NCI-H1694 treated with DMSO at 0.1 percent for 48 hours (cell line): ENCODE measurements at places on chromosomes 11 and 22.
A peak's percentile ranks its signal among the peaks of the same experiment; 100 is the strongest.

GRCh38 chr11:70470127-70470526, 71.8 kb downstream of the CTTN start:
- no peak for DNase-seq

DNA sequence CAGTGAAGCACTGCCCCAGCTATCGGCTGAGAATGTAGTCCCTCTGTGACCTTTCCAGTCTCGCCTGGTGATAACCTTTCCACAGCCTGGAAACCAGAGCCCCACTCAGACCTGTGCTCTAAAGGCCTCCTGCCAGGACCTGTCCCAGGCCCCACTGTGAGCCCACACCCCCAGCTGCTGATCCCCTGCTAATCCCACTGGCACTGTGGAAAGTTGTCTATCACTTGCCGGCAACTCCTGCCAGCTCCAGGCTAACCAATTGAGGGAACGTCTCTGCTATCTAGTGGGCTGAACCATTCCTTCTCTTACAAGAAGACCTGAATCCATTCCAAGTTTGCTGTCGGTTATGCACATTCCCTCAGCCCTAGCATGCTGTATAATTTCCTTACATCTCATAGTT, 328.2 kb downstream of the FAM181B start:
- no peak for DNase-seq

DNA sequence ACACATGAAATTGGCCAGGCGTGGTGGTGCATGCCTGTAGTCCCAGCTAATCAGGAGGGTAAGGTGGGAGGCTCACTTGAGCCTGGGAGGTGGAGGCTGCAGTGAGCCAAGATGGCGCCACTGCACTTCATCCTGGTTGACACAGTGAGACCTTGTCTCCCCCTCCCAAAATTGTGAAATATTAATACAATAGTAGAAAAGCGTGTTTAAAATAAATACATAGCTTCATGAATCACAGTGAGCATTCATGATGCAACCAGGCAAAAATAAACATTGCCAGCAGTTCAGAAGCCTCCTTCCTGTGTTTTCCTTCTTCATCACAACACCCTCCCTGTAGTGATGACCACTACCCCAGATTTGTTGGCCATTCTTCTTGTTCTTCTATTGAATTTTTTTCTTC, 4.3 kb upstream of the TEAD1 start:
- DNase-seq, result no peak

- no peak for DNase-seq
Measured at GRCh38 chr11:32267679-32268187, 167.6 kb downstream of the WT1 start.

DNA sequence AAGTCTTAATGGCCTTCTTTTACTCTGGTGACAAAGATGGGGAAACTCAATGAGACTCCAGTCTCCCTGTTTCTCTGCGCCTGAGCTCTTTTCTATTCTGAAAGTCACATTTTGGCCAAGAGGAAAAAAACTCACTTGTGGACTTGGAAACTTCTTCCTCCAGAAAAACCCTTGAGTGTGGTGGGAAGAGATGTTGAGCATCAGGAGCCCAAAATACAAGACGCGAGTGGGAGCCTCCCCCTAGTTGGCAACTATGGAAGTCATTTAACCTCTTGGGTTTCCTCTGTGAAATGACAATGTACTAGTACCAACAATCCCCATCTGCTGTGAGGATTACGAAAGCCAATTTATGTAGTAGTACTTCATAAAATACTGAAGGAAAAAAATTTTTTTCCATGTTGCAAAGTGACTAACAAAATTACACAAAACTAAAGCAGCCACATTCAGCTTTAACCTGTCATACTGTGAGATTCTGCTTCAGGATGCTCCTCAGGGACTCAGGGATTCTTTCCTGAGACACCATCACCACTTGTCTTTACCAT, 524 bp upstream of the SLC25A17 start:
- peak; percentile 55 for DNase-seq

DNA sequence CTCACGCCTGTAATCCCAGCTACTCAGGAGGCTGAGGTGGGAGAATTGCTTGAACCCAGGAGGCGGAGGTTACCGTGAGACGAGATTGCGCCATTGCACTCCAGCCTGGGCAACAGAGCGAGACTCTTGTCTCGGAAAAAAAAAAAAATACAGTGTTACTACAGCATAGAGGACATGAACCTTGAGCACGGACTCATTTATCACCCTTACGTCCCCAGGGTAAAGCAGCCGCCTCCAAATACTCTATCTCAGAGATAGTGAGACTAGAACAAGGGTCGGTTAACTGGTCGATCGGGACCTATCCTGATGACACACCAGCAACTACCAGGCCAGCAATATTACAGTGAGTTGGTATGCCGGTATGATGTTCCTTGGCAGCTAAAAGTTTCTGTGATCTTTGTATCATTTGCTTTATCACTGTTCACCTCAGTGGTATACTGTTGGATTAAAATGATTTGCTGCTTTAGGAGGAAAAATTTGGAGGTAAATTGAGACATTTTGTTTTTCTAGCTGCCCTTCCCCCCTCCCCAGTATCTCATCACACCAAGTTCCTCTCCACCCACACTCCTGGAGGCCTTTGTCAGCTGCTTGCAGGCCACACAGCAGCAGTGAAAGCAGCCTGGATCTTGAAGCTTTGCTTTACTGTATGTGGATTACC, 7.0 kb upstream of the SIDT2 start:
- no peak for DNase-seq

DNA sequence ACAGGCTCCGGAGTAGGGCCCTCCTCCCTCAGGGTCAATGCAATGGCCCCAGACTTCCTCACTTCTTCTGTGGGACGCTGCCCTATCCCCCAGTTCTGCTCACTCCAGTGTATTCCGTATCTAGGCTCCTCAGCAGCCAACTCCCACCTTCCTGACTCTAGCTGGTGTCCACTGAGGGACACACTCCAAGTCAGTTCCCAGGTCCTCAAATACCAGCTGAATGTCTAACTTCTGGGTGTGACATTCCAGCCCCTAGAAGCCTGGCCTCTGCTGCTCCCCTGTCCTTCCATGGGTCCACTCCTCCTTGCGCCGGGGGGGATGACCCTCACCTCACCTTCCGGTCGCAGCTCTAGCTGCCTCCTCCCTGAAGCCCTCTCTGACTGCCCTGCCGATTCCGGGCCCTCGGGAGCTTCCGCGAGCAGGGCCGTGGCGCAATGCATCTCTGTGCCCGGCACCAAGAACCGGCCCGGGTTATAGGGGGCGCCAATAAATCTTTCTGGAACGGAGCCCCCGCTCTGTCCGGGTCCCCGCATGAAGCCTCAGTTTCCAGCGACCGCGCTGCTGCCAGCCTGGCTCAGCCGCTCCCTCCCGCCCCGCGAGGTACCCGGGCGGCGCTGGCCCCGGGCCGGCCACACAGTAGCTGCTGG, 15.4 kb downstream of the BAD start:
- no peak for DNase-seq

DNA sequence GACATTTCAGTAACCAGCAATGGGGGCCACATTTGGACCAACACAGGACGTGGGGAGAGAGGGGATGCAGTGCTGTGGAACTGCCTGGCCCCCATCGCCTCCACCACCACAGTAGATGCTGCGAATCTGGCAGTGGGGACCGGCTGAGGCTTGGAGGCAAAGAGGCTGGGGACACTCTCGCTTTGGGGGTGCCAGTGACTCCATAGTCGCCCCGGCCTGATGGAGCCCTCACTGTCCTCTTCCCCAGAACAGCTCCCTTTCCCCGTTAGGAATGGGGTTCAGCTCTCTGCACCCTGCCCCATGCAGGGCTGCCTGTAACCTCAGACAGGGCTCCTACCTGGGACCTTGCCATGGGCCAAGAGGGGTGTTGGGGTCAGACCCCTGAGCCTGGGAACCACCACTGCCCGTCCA, 1.8 kb upstream of the MUC2 start:
- DNase-seq, result no peak

DNA sequence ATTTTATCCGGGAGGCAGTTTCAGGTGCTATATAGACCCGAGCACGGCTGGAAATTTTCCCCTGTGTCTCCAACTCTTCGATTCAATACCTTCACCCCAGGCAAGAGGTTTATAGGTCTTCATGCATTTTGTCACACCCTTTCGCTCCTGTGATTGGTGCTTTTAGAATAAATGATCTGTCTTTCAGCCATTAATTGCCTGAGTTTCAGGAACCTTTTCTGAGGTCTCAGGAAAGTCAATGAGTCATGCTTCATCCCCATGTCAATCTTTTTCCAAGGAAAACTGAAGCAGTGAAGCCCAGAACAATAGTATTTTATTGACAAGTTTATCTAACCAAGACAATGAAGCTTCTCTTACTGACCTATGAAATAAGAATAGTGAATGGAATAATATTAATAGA, 29.9 kb downstream of the FAM181B start:
- DNase-seq, result no peak

GRCh38 chr11:29319210-29319609, 697.6 kb downstream of the KCNA4 start:
- DNase-seq, result no peak

GRCh38 chr11:82978422-82979099, 77.0 kb downstream of the DDIAS start:
- DNase-seq, result no peak

- no peak for DNase-seq
Measured at GRCh38 chr22:25955323-25955722, 213.3 kb downstream of the MYO18B start.

- no peak for DNase-seq
Measured at GRCh38 chr11:110317516-110317932, 21.1 kb upstream of the RDX start.

- DNase-seq, result no peak
Measured at GRCh38 chr11:121035780-121036179, 11.9 kb downstream of the TBCEL start.

GRCh38 chr22:38837414-38837928, 6.4 kb downstream of the NPTXR start:
- DNase-seq, result no peak

GRCh38 chr22:45531441-45532234, 29.0 kb downstream of the FBLN1 start:
- peak; percentile 1 for DNase-seq

DNA sequence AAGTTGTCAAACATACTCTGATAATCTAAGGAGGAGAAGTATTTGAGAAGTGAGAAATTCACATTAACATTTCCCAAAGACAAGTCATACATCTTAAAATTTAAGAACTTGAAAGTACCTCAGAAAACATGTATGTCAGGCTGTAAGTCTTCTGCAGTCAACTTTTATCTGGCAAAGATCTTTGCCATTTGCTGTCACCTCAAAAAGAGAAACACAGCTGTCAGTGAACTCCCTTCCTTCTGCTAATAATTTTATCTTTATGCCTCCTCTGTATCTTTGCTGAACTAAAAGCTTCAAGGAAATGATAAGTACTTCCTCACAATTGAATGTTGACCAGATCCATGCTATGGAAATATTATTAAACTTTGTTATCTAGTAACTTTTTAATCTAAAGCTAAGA, 18.7 kb downstream of the TTC17 start:
- DNase-seq, result no peak

- no peak for DNase-seq
Measured at GRCh38 chr22:31128156-31128555, 5.4 kb downstream of the INPP5J start.

DNA sequence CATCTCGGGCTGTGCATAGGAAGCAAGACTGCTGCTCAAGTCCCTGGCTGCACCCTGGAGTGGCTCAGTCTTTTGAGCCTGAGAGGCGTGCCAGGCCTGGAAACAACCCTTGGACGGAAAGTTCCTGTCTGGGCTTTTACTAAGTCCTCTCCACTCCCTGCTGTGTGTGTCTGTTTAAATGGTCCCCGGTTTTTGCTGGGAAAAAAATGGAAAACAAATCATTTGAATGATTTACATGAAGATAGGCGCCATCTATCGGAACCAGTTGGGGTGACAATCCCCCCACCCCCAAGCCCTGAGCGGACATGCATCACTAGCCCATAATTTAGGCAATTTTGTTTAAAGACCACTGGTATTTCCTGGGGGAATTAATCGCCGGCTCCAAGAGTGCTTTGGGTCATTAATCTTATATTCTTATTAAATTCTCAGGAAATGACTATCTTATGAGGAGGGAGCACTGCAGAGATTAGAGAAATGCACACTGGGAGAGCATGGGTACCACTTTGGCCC, 2.7 kb upstream of the GAB2 start:
- DNase-seq, result peak; percentile 25

GRCh38 chr11:131581046-131581445, 210.6 kb downstream of the NTM start:
- no peak for DNase-seq

- peak; percentile 61 for DNase-seq
Measured at GRCh38 chr22:38733724-38734381, 21.9 kb downstream of the SUN2 start.

DNA sequence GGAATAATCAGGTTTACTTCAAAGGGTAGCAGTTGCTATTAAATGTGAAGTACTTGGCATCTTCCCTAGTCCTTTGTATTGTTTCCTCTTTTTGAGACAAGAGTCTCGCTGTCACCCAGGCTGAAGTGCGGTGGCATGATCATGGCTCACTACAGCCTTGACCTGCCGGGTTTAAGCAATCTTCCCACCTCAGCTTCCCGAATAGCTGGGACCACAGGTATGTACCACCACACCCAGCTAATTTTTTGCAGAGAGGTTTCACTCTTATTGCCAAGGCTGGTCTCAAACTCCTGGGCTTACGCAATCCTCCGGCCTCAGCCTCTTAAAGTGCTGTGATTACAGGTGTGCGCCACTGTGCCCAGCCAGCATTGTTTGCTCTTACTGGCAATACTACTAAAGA, 36.2 kb upstream of the RAPSN start:
- no peak for DNase-seq

GRCh38 chr11:9886595-9886994, 222.7 kb downstream of the SWAP70 start:
- no peak for DNase-seq

GRCh38 chr11:72605973-72606747, 68.1 kb downstream of the PDE2A start:
- DNase-seq, result no peak

DNA sequence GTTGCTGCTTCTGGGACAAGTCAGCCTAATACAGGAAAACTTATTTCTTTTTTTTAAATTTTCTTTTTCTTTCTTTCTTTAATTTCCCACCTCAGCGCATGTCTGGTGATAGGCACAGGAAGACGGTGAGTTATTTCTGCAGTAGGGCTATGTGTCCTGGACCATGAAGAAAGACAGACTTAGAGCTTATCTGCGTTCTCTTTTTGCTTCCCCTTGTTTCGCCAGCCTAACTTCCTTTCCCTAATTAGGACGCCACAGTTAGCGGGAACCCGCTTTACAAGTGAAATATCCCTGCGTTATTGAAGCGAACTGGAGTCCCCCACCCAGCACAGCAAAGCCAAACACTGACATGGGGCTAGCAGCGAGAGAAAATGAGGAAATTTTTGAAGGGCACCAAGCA, 8.6 kb downstream of the OR6M1 start:
- no peak for DNase-seq

- DNase-seq, result no peak
Measured at GRCh38 chr11:116404462-116404798, 368.4 kb downstream of the BUD13 start.

DNA sequence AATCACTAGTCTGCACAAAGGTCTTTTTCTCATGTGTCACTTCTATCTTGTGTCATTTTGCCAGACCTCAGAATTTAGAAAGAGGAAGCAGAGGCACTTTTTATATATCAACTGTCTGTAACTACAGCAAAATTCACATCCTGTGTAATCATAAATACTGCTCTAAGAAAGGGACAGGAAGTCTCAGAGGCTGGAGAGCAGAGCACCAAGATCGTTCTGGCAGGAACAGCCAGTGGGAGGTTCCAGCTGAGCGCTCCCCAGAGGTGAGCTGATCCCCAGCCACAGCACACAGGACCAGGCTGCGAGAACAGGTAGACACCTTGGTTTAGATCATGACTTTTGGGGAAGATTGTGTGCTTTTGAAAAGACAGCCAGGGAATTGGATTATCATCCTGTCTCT, at the start of gene MS4A7:
MS4A7 (plus strand) TSS at position 179 of the 400 bp plus-strand sequence. CDS start 4,610 bp downstream, outside the sequence.
- DNase-seq, result no peak

GRCh38 chr11:92626624-92627023, 342.8 kb upstream of the MTNR1B start:
- DNase-seq, result no peak
